Right ventricle myocardium superior (tissue), 1 donor: ENCODE measurements at places on chromosomes 1 and 21. TPM values are rescaled to one million over a fixed set of nuclear protein-coding genes. Genes with fewer than 3 reads are reported as not detected.
A peak's percentile ranks its signal among the peaks of the same experiment; 100 is the strongest.

- DNase-seq: peak; percentile 67
These were observed 162.3 kb downstream of the PSMG1 start for GRCh38 chr21:39020751-39021477.

DNA sequence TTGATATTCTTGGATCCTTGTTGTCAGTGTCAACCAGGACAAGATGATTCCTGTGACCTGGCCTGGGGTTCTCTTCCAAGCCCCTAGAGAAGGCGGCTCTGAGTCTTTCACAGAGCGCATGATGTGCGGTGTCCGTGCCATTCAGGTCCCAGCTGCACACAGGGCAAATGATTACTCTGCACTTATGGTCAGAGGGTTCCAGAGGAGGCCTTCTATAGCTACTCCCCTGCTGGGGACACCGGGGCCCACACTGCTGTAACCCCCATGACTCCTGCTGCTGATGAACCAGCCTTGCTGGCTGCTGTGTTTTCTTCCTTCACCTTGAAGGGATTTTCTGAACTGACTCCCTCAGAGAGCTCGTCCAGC is 1.5 kb downstream of the PTGFRN start:
- DNase-seq: no peak

- DNase-seq: no peak
These were observed 251.0 kb downstream of the PTPRU start for GRCh38 chr1:29487291-29487690.

- DNase-seq: no peak
These were observed 34.0 kb downstream of the MACF1 start for GRCh38 chr1:39238476-39238875.

DNA sequence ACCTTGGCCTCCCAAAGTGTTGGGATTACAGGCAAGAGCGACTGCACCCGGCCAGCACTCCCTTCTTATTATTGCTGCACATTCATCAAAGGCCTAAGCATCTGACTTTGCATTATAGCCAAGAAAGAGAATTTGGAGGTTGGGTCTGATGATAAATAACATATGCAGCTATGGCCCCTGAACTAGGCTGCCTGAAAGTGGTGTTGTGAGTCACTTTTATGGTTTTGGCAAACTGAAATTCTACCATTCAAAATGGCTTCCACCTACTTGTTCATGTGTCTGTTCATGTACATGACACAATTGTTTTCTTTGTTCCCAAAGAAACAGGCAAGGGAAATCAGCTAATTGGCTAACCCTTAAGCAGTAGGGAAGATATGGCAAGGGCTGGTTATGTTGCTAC is 25.0 kb upstream of the UAP1 start:
- no peak for DNase-seq

DNA sequence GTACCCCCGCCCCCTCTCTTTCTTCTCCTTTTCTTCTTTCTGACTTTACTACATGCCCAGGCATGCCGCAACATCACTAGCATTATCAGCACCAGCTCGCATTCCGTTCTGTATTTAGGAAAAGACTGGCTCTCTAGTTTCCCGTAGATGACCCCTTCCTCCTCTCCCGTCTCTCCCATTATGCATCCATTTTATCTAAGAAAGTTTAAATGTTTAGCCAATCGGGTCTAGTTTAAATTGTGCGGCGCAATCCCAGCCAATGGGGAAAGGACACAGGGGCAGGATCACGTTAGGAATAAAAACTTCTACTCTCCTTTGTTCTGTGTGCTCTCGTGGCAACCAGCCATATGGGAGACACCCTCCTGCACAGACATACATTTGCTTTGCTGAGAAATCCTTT is 2.3 kb upstream of the KRTAP10-7 start:
- no peak for DNase-seq

- DNase-seq: no peak
These were observed 200.1 kb downstream of the AMY1C start for GRCh38 chr1:103949779-103950178.

- DNase-seq: no peak
These were observed 70.5 kb downstream of the IGSF21 start for GRCh38 chr1:18178111-18178510.

DNA sequence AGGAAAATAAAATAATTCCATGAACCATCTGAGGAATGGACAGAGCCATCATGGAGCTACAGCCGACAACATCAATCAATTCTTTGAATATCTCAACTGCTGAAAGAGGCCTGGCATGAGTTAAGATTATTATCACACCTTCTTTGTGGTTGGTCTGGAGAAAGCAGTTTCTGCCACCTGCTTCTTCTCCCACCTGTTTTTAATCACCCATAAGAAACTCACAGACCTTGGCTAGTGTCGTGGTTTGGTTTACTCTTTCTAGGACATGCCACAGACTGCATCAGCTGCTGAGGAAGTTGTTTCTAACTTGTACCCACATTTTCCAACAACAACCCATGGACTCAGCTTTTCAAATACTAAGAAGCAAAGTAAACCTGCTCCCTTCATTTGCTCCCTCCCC is 65.6 kb downstream of the NTPCR start:
- DNase-seq: no peak

GRCh38 chr1:231855361-231855760 is 228.8 kb downstream of the DISC1 start:
- DNase-seq: no peak

GRCh38 chr1:159214149-159214760 is 9.6 kb downstream of the ACKR1 start:
- no peak for DNase-seq

DNA sequence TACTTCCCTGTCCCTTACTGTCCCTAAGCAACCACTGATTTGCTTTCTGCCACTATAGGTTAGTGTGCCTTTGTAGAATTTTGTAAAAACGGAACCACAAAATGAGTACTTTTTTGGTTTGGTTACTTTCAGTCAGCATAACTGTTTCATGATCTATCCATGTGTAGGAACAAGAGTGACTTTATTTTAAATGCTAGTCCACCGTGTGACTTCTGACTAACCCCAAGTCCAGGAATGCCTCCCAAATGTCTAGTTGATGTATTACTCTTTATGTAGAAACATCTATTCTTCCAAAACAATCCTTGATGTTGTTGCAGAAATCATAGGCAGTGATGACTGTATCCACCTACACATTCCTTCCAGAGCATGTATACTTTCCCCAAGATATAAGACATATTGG is 21.3 kb downstream of the ATPAF1 start:
- DNase-seq: no peak

DNA sequence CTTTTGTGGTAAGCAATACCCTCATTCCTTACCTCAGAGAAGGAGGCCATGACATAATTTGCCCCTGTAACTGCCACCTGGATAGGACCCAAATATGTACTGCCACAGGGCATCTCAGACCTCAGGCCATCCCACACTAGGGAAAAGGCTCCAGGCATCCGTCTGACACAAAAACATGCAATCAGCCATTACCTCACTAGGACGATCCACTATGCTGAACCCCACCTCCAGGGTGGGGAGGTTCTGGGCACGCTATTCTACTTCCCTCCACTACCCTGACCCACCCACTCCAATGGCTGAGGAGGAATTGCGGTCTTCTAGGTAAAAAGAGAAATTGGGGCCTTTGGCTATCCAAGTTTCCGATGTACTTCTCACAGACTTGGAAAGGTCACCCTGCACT is 53.6 kb downstream of the ERI3 start:
- no peak for DNase-seq

- DNase-seq: no peak
These were observed 75.5 kb downstream of the ADAMTS1 start for GRCh38 chr21:26769613-26770188.

- no peak for DNase-seq
These were observed 242.3 kb downstream of the KCNJ6 start for GRCh38 chr21:37673801-37674575.

GRCh38 chr1:42801832-42802473 is 15.0 kb upstream of the ERMAP start:
- no peak for DNase-seq

GRCh38 chr1:28601696-28602095 is 9.6 kb downstream of the RAB42 start:
- no peak for DNase-seq

GRCh38 chr1:177620636-177621190 is 349.1 kb downstream of the SEC16B start:
- no peak for DNase-seq

GRCh38 chr1:218376722-218377121 is 31.6 kb downstream of the TGFB2 start:
- DNase-seq: no peak

GRCh38 chr1:221039616-221040015 is 160.4 kb downstream of the HLX start:
- no peak for DNase-seq

DNA sequence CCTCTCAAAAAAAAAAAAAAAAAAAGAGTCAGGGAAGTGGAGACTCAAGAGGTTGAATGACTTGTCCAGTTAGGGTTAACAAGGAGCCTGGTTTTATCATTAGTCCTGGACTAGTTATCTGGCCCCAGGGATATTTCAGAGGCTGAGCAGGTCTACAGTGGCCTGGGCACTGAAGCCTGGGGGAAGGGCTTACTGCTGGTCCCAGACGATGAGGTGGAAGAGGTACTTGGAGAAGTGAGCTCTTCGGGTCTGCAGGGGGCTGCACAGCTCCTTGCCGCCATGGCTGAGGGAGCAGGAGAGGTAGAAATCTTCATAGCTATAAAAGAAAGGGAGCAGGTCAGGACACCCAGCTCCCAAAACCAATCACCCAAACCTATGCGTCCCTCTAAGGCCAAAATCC is 40.1 kb downstream of the PIK3C2B start:
- peak; percentile 0 for DNase-seq

DNA sequence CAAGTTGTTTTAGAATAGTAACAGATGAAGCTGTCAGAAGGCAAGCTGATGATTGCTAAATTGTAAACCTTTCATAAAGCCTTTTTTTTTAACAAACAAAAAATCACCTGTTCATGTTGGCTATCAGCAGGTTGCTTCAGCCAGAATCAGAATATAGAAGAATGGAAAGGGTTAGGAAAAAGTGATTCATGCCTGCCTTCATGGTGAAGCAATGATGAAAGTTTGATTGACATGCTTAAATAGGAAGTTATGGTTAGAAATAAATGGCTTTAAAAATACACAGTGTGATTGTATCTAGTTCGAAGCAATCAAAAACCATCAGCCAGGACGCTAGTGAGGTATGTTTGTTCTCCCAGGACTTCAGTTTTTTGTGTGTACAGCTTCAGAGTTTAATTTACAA is 37.9 kb downstream of the GABPA start:
- no peak for DNase-seq

- no peak for DNase-seq
These were observed 46.8 kb downstream of the SPATA46 start for GRCh38 chr1:162329826-162330225.

- DNase-seq: no peak
These were observed 19.4 kb downstream of the ENO1 start for GRCh38 chr1:8858888-8859706.

DNA sequence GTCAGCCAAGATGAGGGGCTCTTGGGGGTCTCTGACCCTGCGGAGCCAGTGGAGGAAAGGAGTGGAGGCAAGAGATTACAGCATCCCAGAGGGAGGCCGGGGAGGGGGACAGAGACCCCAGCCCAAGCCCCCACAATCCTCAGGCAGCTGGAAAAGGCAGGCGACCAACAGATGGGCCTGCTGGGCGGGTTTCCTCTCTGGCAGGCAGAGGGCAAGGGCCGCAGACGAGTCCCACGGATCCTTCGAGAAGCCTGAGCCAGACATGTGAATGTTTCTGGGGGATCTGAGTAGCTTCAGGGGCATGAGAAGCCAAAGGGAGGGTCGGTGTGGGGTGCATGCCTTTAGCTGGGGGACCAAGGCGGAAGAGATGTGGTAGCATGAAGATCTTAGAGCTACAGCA is 2.1 kb upstream of the PLEKHA6 start:
- DNase-seq: no peak

- no peak for DNase-seq
These were observed at the start of gene VCAM1 for GRCh38 chr1:100719490-100719889. Gene VCAM1 (plus strand): TSS chr1:100719742. CDS start chr1:100719861, 119 bp downstream.

DNA sequence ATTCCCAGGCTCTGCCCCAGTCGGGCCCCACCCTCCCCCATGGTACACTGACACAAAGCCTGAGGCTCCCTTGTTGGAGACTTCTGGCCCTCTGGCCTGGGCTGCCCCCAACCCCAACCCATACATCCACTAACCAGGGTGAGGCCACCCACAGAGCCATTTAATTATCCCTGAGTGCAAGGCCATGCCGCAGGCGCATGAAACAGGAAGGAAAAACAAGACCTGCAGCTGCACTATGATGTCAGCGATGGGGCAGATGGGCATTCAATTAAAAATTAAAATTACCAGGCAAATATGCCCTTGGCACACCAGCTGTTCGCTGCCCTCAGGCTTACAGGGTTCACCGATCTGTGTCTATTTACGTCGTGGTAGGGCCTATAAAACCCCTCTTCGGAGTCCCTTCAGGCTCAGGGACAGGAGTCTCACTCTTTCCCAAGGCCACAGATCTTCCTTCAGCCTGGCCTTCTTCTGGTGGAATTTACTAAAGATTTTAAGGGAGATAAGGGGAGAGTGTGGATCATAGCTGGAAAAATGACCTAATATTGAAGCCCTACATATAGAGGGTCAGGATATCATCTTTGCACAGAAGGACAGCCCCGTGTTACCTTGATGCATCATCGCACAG is 29.6 kb upstream of the RGS16 start:
- no peak for DNase-seq

DNA sequence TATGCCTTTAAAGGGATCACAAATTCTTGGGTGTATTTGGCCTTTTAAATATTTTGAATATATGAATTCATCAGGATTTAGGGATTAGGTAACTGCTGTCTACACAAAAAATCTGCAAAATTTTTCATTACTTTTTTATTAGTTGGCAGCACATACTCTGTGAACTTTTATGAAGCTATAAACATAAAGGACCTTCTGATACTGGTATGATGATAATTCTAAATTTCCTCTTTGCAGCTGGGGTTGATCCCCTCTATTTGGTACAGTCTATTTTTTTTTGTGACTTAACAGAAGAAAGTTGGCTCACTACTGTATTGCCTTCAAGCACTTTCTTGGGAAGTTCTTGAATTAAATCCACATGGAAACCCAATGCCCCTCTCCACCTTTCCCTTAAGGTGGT is 416.1 kb downstream of the LMO4 start:
- DNase-seq: no peak

DNA sequence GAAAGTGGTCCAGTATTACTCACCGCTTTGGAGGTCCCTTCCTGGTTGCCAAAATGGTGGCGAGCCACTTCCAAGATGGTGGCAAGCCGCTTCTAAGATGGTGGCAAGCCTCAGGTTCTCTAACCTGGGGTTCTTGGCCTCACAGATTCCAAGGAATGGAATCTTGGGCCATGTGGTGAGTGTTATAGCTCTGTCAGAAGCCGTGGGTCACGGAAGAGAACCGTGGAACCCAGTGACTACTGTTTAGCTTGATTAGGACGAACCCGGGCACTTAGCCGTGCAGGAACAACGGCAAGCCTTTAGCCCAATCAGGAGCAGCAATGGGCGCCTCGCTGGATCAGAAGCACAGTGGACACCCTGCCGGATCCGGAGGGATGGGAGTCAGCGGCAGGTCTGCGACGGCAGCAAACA is 356.2 kb upstream of the TMPRSS15 start:
- no peak for DNase-seq

The TRNP1 gene
- total RNA-seq: 31.7 TPM

The PERM1 gene
- 170 TPM for total RNA-seq

The NLRP3 gene
- total RNA-seq: 0.56 TPM

The OVAAL gene
- 1.1 TPM for total RNA-seq

The L1TD1 gene
- not detected for total RNA-seq

The OR14C36 gene
- not detected for total RNA-seq

The MATN1 gene
- not detected for total RNA-seq

The CATSPERE gene
- 0.65 TPM for total RNA-seq

The FALEC gene
- not detected for total RNA-seq

The CLDN17 gene
- total RNA-seq: not detected

The RSPH1 gene
- not detected for total RNA-seq
